Activated gamma-delta T cell (primary cell): ENCODE measurements at places on chromosomes 11 and 22.

GRCh38 chr11:113213549-113213948 is 100.8 kb upstream of the TTC12 start:
- DNase-seq: no peak

DNA sequence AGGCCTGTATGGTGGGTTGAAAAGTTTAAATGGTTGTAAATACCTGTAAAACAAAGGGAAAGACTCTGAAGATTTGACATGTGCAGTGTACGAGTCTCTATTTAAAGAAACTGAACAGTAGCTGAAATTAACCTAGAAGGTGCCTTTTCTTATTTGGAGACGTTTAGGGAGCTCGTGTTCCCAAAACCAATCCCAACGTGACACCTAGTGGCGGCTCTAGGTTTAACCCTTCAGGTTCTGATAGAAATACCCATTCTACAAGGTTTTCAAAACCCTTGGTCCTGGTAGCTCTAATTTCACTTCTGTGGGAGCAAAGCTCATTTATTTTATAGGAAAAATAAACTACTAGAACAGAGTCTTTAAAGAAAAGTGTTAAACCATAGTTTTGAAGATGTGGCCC is 258.3 kb downstream of the LRRC4C start:
- DNase-seq: no peak

GRCh38 chr11:125941619-125942611 is 3.9 kb upstream of the VSIG10L2 start:
- DNase-seq: no peak

DNA sequence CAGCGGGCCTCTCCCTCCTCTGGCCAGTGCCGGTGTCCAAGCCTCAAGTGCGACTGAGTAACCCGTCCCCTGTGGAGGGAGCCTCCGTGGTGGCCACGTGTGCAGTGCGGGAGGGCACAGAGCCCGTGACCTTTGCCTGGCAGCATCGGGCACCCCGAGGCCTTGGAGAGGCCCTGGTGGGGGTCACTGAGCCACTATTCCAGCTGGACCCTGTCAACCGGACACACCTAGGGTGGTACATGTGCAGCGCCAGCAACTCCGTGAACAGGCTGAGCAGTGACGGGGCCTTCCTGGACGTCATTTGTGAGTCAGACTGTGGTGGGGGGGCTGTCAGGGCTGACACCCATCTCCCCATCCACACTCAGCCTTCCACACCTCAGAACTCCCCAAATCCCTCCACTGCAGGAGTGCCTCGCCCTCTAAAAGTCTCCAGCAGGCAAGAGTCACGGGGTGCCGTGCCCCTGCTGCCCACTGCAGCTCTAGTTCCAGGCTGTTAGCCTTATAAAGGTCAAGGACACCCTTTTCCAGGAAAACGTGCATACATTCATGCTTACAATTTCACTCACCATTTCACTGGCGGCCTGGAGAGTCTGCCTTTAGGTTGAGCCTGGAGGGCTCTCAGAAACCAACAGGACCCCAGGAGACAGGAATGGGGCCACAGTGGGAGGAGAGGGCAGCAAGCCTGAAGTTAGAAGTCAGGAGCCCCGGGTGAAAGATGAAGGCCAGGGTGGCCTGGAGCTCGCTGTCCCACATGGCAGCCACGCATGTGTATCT is 2.6 kb downstream of the VSIG10L2 start:
- DNase-seq: no peak

GRCh38 chr11:102488208-102488607 is 35.6 kb upstream of the TMEM123 start:
- no peak for DNase-seq

DNA sequence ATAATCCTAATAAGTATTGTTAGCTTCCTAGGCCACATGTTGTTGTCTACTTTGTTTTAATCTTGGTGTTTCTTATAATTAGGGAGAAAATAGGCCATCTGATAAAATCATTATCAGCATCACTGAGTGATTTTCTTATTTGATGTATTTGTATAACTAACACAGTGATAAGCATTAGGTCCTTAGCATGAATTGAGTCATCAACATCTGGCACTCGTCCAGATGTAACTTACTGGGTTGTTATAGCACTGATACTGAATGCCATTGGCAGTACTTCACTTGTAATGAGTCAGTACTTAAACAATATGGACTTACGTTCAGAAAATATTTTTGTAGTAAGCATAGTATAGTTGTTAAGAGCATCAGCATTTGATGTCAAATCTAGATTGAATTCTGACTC is 16.2 kb downstream of the API5 start:
- no peak for DNase-seq

DNA sequence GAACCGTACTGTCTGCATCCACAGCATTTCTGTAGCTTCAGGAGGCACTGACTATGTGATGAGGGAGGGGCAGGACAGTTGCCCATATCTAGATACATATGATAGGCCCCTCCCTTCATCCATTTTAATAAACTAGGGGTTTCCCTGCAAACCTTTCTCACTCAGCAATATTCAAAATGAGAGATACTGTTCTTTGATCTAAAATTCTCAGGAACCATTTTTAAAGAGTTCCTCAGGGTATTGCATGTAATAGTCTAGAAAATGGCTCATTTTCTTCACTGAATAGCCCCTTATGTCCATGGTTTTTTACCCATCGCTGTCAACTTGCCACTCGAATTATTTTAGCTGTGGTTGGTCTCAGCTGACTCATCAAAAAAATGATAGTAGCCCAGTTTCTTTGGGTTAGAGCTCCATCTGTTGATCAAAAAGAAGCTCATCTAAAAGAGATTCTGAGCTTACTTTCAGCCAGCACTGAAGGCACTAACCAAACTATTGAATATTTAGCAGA is 37.0 kb upstream of the DNAJB7 start:
- no peak for DNase-seq

- no peak for DNase-seq
These were observed 84.7 kb downstream of the FAM76B start for GRCh38 chr11:95704865-95705264.

- DNase-seq: no peak
These were observed 44.2 kb upstream of the TTLL12 start for GRCh38 chr22:43230971-43231723.

DNA sequence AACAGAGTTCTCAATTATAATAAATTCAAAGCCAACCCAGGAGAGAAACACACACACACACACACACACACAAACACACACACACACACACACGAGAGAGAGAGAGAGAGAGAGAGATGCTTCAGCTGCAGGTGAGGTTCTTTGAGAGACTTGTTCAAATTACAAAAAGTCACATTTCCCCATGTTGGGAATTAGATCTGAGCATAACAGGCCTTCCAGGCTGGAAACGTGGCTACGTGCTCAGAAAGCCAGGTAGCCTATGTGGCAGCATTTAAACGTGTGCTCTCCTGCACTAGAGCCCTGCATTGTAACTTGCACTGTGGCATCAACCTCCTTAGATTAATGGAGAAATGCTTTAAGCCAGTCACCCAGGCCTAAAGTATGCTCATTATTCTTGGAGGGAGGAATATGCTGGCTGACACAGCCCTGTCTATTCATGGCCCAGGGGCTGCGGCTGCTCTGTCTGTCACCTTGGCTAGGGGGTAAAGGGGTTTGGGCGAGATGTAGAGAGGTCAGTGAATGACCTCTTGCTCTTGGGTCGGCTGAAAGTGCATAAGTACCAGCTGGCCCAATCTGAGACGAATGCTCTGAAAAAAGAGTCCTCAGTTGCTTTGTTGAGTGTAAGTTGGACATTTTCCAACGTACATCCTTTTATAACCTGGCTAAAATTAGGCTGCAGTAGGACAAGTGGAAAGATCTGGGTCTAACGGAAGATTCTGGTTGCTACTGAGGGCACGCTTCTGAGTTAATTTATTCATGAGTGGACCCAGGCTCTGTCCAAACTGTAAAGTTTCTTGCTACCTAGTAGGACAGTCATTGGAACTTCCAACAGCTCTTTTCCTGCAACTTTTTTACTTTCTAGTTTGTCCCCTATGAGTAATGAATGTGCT is 171.1 kb upstream of the SEZ6L start:
- no peak for DNase-seq

- DNase-seq: no peak
These were observed at the start of gene RHOD for GRCh38 chr11:67056267-67057204. Gene RHOD (plus strand): TSS chr11:67056847. CDS start chr11:67056903, 56 bp downstream.

DNA sequence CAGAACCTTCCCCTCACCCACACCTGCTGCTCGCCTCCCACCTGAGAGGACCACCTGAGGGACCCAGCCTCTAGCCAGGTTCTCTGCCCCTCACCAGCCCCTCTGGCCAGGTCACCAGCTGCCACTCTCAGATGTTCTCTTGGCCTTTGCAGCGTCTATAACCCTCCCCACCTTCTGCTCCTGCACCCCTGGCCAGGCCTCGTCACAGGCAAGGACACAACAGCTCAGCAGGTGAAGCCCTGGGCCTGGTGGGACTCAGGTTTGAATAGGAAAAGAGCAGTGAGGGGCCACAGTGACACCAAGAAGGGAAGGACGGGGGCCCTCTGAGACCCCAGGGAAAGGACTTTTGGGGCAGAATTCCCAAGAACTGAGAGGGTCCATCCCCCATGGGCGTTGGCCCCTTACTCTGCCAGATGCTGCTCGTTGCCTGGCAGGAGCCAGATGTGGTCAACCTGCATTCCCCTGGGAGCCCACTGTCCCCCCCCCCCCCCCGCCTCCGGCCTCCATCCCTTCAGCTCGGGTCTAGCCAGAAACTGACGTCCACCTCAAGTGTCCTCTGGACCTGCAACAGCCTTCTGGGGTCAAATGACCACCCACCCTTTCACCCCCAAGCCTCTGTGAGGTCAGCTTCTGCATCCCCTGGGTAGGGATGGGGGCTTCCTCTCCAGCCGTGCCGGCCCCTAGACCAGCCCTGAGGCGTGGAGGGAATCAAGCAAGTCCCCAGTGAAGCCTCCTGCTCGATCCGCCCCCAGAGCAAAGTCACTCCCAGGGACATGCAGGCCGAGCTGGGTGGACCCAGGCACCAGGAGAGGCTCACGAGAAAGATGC is 28.7 kb downstream of the SBF1 start:
- DNase-seq: no peak
